NCI-H1417 (cell line): ENCODE measurements at places on chromosomes 2 and 18.
A peak's percentile ranks its signal among the peaks of the same experiment; 100 is the strongest.

DNA sequence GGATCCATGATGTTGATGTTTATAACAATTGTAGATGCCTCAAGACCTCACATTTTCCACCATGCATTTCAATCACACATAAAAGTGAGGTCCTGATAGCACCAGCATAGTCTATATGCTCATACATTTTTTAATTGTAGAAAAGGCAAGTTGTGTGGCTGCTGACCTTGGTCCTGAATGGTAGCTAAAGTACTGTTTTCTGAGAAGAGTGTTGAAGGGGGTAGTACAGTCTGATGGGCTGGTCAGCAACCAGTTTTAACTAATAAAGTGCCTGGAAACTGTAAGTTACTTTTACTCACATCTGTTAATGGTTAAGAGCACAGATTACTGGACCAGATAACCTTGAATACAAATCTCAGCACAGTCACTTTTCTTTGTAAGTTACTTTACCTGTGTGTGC is 15.9 kb downstream of the ZNF638 start:
- DNase-seq = no peak

DNA sequence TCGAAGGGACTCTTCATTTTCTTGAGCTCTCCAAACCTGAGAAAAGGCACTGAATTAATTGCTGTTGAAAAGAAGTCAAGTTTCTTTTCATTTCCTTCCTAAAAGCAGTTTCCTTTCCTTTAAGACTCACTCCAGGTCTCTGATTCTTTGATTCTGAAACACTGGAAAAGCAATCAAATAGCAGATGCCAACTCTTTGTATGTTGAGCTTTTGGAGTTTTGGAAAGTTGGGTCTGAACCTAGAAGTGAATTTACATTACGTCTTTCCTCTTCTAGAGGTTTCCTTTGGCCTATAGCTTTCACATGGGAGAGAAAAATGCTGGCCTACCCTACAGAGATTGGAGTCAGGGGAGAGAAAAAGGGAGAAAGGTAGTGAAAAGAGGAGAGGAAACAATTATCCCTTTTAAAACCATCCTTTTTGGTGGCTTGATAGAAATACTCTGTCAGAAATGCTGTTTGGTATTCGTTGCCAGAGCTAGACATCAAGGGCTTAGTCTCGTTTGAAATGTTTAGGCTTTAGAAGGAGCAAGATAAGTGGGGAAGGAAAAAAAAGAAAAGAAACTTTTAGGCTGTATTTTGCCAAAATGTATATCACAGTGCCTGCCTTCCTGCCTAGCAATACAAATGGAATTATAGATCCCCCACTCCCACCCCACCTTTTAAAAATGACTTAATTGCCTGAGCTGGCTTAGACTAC is 187.7 kb downstream of the PRPF40A start:
- DNase-seq = no peak

- DNase-seq = no peak
These were observed 235.8 kb downstream of the TPGS2 start for GRCh38 chr18:36593001-36593400.

GRCh38 chr2:150866431-150866830 is 379.0 kb upstream of the RND3 start:
- DNase-seq = no peak

GRCh38 chr2:150126143-150126740 is 361.2 kb downstream of the RND3 start:
- DNase-seq = no peak

DNA sequence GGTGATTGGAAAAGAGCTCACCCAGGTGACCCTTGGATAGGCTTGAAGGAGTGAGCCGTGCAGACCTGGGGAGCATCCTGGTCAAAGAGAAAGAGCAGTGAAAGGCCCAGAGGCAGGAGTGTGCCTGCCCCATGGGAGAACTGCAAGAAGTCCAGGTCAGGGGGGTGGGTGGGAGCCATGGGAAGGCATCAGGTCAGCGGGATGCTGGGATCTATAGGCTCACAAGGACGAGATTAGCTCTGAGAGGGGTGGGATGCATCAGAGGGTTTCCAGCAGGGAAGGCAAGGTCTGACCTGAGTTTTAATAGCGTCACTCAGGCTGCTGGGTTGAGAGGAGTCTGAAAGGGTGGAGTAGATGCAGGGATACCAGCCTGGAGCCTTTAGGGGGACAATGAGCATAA is 158.6 kb downstream of the SMAD7 start:
- DNase-seq = no peak

DNA sequence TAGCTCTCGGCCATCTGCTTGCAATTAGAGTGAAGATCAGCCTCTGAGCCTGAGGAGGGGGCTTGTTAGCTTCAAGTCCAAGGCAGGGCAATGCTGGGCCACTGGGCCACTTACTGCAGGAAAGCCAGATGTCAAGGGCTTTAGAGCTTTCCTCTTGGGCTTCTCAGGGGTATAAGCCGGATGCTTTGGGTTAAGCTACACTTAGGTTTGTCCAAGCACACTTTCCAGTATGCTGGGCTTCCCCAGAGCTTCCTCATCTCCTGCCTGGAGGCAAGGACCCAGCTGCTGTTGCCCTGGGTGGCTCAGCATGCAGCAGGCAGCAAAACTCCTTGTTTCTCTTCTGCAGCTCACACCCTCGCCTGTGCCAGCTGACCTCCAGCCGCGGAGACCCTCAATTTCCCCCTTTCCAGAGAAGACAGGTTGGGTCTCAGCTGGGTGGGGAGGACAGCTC is 29.0 kb upstream of the ATOH8 start:
- DNase-seq = no peak

DNA sequence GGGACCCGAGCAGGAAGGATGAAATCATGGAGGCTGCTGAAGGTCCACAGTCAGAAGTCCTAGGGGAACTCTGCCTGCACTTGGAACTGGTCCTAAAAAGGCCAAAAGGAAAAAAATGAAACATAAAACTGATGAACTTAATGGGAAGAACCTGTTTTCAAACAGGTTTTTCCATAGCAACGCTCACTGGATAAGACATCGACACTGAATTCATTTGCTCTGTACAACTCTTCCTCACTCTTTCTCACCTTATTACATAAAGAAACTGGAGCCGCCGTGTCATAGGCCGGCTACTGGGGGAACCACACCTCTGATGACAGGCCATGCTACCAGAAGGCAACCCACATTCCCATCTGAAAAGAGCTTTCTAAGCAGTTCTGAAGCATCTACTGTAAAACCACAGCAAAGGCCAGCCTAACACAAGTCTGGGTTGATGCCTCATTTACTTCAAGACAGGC is 83.6 kb downstream of the FARSB start:
- DNase-seq = no peak

DNA sequence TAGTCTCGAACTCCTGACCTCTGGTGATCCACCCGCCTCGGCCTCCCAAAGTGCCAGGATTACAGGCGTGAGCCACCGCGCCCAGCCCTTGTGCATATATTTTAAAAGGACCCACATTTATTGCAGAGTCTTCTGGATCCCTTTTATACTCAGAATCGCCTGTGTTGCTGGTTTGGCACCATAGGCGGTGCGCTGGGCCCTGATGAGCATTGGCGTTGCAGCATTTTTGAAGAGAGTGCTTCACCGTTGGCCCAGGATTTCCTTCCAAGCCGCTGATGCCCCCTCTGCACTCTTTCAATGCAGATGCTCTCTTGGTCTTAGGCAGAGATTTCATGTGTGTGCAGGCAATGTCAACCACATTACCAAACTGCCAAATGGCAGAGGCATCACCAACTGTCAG is 13.5 kb upstream of the TFCP2L1 start:
- DNase-seq = no peak

GRCh38 chr2:97739893-97740245 is 26.5 kb downstream of the ZAP70 start:
- peak; percentile 87 for DNase-seq

DNA sequence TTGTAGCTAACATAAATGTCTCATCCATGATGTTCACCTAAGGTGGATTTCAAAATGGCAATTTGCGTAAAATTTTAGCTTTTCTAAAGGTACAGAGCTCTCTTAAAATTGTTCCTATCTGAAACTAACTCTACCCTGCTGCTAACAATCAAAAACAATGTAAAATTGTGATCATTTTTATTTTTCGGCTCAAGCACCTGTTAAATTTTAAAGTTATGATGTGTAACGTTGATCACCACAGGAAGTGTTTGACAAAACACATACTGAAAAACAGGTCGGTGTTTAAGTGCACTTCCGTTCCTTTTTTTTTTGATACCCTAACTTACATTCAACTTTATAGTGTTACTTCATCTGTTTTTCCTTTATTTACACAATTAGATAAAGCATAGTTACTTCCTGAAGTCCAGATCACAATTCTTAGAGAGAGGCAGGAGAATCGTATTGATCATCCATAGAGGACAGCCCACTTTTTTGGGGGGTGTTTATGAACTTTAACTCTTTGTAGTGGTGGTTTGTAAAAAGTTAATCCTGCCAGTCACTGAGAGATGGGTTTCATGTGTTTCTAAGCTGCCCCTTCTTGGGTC is 6.0 kb upstream of the NCK2 start:
- no peak for DNase-seq

GRCh38 chr18:8699948-8700347 is 5.4 kb upstream of the MTCL1 start:
- no peak for DNase-seq

- no peak for DNase-seq
These were observed 159.2 kb downstream of the CPS1 start for GRCh38 chr2:210715560-210716082.

- DNase-seq = no peak
These were observed 34.8 kb downstream of the MYO3B start for GRCh38 chr2:170212625-170213280.

- no peak for DNase-seq
These were observed 174.2 kb downstream of the PRPF40A start for GRCh38 chr2:152542995-152543481.

- DNase-seq = no peak
These were observed 48.6 kb downstream of the EMX1 start for GRCh38 chr2:72965770-72966450.

DNA sequence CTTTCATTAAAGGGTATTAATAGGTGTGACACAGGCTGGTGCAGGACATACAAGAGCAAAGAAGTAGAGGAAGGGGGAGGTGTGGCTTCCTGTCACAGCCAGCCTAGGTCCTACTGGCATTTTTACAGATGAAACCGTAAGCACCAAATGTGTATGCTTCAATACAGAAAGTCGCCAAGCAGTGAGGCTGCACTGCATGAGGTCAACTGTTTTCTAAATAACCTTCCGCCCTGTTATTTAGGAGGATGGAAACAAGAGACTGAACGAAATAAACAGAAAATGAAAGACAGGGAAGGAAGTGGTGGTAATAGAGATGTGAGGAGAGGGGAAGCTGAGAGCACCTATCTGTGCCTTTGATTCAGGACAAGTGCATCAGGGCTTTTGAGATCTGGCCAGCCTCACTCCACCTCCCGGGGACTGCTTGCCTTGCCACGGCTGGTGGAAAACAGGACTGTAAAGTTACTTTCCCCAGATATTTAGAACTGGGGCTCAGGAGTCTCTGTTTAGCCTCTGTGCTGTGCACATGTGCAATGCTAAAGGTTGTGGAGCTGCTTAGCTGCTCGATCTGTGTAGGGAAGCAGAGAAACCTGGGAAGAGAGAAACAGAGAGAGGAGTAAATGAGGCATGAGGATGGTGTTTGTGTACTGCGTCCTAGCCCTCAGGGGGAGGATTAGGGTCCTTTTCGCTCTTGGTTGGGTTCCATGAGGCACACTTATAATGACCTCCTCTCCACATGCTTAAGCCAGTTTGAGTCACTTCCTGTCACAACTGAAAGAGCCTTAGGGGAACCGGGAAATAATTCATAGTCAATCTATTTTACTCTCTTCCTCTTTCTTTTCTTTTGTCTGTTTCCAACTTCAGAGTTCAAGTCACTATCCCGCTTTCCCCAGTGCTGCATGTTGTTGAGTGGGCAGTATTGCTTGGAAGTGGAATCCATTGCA is 62.3 kb upstream of the BOD1L2 start:
- no peak for DNase-seq

GRCh38 chr2:233477548-233478433 is 88.8 kb downstream of the USP40 start:
- DNase-seq = no peak

- DNase-seq = no peak
These were observed 1063.8 kb downstream of the SOCS6 start for GRCh38 chr18:71352618-71353017.

DNA sequence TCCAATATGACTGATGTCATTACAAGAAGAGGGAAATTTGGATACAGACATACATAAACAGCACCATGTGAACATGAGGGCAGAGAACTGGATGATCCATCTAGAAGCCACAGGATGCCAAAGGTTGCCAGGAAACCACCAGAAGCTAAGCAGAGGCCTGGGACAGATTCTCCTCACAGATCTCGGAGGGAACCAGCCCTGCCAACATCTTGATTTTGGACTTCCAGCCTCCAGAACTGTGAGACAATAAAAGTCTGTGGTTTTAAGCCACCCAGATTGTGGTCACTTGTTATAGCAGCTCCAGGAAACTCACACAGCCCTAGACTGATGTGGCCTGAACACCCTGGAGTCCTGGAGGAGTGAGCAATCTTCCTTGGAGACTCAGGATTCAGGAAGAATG is 351.6 kb downstream of the EIPR1 start:
- no peak for DNase-seq

- DNase-seq = no peak
These were observed 13.9 kb downstream of the SNORC start for GRCh38 chr2:232884001-232884421.

DNA sequence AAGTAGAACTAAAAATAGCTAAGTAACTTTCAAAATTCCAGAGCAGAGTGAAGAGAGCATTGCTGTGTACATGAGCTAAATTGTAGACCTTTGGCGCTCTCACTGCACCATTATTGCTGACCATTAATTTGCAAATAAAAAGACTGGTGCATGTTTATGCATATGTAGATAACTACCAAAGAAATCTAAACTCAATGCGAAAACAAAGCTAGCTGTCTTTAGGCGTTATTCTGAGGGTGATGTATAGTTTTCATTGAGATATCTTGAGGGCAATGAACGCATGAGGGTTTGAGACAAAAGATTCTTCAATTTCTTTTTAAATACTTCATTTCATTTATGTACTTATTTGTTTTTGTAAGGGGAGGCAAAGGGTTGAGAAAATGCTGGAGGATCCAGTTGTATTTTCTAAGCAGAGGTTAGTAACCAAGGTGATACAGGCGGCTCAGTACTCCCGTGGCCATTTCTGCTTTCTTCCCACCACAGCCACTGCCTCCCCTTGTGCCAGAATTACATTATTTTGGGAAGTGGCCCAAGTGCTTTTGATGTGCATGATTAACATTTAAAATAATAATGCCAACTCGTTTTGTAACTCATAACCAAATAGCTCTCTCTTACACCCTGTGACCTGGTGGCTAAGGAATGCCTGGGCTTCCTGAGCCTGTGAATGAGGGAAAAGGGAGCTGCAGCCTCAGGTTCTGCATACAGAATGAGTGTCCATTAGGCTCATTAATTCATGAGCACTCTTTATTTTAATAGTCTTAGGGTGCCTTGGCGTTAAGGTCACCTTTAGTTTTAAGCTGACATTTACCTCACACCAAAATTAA is 797.8 kb upstream of the GYPC start:
- DNase-seq = no peak

DNA sequence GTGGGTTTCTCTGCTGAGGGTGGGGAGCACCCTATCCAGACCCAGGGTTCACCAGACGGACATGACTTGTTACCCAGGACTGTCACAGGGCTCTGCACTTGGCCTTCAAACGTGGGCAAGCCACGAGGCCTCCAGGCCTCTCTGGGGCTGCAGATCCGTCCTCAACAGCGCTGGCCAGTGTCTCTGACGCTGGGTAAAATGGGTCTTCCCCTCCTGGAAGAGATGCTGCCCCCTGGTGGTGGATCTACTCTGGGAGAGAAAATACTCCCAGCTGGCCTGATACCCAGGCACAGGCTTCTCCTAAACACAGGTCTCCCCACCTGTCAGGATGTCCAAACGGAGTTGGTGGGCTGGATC is 3.7 kb downstream of the GPR17 start:
- DNase-seq = peak; percentile 49
